ENCODE measurements at places on chromosomes 4 and X.

- DNase-seq: no peak
Measured at GRCh38 chr4:98605216-98605615, 53.2 kb downstream of the TSPAN5 start.

- DNase-seq: no peak
Measured at GRCh38 chr4:117874216-117874615, 160.1 kb upstream of the NDST3 start.

DNA sequence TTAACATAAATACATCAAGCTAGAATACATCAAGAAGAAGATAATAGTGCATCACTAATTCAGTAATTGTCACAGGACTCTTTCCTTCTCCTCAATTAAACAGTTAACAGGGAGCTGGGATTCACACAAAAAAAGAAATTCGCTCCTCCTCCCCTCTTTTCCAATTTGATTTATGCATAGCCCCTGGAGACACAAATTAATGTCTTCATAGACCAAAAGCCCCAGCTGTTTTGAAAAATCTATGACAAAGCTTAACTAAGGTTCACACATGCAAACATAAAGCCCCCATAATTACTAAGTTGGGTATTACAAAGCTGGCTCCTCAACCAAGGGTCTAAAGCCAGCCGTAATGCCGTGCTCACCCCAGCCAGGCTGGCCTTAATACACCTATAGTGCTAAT lies 61.2 kb downstream of the ENOX2 start:
- no peak for DNase-seq

GRCh38 chr4:88729146-88729760 lies 31.6 kb upstream of the NAP1L5 start:
- no peak for DNase-seq

DNA sequence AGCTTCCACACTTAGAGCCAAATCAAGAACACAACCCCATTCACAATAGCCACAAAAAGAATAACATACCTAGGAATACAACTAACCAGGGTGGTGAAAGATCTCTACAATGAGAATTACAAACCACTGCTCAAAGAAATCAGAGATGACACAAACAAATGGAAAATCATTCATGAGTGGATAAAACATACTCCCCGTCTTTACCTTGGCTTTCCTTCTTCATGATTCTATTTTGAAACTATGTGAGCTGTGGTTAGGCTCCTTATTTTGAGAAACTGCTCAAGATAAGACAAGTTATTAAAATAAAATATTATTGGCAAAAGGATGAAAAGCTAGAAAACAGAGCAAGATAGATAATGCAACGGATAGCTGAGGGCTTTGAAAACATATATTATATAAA lies 598.1 kb upstream of the FAT1 start:
- no peak for DNase-seq

DNA sequence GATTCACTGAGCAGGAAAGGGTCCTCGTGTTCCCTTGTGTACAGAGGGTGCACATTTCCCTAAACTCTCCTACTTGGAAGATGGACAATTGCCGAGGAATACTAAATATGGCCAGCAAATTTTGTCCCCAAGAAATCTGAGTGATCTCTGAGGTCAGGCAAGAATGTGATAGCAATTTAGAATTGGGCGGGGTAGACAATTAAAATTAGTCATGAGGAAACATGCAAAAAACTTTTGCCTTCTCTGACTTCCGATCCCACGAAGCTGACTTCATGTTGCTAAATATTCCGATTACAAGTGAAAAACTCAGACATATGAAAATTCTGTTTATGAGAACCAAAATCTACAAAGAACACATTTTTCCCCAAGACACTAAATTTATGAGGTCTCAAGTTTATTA lies 453.9 kb upstream of the ZFP42 start:
- peak; percentile 75 for DNase-seq

DNA sequence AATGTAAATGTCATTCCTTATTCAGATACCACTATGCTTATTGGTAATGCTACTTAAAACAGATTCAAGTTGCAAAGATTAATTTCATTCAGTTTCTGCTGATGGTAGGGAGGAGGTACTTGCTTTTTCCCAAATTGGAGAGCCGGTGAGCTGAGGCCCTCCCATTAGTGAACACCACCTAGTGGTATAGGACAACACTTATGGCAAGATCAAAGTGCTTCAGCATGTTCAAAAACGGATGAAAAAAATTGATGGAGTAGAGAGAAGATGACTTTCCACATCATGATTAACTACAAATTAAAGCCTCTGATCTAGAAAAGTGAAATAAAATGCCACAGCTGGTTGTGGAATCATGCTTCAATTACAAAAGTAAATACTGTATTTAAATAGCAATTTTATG lies 112.9 kb downstream of the MBNL3 start:
- no peak for DNase-seq

DNA sequence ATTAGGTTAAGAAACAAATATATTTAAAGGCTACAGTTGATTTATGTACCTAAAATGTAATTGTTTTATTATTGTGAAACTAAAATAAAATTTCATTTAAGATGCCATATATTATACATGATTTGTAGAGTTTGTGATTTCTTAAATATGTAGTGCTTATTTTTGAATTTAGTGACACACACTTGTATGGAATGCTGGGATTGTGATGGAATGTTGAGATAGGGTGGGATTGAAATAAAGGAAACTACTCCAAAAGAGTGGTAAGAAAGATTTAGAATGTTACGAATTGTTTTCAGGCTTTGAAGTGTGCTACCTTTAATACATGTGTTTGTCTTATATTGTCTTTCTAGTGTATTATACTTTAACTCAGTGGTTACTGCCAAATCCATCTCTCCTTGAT lies 330.3 kb upstream of the PITX2 start:
- DNase-seq: no peak

DNA sequence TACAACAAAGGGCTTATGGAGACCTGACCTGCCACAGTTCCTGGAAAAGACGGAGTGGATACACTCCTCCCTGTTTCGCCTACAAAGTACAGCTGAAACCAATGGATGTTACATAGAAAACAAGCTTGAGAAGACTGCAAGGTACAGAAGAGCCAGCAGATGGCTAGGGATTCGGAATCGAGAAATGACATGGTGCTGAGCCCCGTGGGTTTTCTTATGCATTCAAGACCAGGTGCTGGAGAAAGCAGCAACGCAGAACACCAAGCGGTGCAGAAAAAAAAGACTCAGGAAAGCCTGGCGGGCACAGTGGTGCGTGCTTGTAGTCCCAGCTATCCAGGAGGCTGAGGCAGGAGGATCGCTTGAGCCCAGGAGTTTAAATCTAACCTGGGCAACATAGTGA lies 13.8 kb downstream of the TIMM17B start:
- no peak for DNase-seq

DNA sequence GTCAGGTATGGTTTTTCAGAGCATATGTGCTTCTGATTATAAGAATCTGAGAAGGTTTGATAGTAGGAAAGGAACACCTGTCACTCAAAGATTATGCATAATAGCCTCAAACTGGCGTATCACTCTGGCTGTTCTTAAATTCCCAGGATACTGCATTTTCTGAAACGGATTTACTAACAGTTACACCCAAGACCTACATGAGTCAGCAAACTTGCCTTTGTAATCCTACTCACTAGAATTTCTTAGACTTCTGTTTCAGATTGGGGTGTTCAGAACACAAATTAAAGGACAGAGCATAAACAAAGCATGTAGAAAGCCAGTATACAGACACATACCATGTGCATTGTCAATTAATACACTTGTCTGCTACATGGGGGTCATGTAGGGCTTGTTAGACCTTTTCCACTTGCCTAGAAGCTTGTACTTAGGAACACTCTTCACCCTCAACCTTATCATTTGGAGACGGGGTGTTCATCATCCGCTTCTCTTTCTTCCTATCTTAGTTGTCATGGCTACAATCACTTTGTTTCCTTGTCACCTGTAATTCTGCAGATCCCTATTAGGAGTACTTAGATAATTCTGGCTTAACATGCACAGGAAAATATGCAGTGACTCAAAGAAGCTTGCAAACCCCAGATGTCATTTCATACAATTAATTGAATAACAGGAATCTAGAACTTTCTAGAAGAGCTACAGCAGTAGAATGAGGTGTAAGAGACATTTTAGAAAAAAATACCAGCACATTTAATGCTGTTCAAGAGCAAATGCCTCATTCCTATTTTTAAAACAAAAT lies 593.0 kb upstream of the TENM3 start:
- no peak for DNase-seq

DNA sequence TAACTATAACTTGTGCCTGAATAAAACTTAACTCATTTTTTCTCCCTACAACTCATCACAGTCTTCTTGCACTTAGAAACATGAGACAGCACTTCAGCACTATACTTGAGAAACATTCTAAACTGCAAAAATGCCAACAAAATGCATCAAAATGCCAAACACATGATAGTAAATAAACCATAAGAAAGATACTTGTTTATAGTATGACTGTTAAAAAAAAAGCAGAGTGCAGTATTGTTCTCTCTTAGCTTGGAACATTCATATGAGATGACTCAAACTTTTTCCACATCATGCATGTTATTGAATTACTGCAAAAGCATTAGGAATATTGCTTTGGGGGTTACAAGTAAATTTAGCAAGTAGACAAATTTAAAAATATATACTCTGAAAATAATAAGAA lies 135.7 kb upstream of the ANXA10 start:
- no peak for DNase-seq

DNA sequence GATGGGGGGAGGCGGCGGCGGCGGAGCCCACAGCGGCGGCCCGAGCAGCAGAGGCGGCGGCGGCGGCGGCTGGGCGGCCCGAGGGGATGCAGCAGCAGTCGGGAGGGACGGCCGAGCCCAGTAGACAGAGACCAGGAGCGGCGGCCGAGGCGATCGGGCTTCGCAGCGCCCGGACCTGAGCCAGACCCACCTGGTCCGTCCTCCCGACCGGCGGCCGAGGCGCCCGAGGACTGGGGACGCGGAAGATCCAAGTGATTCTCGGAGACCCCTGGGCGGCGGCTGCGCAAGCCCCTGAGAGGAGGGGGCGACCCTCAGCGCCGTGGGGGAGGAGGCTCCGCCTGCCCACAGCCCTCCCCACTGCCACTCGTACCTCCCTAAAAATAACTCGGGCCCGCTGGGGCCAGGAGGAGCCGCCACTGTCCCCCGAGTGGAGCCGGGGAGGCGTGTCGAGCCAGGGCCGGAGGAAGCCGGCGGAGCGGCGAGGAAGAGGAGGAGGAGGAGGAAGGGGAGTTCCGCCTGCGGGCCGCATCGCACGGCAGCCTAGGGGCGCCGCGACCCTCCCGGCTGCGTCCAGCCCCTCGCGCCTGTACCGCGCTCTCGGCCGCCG lies 608 bp downstream of the RAPGEF2 start:
- no peak for DNase-seq

DNA sequence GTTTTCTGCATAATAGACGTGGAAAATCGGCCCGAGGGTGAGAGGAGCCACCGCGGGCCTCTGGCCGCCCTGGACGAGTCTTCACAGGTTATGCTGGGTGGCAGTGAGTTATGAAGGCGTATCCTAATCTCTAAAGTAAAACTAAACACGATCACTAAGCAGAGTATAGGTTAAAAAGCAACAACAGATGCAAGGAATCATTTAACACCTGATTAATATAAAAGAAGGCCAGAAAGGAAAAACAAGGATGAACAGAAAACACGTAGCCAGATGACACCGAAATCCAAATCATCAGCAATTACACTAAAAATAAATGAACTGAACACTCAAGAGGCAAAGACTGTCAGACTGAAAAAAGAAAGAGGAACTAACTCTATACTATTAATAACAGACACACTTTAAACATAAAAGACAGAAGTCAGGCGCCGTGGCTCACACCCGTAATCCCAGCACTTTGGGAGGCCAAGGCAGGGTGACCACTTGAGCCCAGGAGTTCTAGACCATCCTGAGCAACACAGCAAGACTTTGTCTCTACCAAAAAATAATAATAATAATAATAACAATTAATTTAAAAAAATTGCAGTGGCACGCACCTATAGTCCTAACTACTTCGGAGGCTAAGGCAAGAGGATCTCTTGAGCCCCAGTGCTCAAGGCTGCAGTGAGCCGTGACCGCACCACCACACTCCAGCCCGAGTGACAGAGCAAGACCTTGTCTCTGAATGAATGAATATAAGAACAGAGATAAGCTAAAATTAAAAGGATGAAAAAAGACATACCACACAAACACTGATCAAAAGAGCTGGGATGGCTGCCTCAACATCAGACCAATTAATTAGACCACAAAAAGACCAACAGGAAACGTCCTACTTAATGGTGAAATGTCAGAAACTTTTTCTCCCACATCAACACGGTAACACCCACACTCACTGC lies 30.0 kb downstream of the CTBP1 start:
- DNase-seq: no peak

DNA sequence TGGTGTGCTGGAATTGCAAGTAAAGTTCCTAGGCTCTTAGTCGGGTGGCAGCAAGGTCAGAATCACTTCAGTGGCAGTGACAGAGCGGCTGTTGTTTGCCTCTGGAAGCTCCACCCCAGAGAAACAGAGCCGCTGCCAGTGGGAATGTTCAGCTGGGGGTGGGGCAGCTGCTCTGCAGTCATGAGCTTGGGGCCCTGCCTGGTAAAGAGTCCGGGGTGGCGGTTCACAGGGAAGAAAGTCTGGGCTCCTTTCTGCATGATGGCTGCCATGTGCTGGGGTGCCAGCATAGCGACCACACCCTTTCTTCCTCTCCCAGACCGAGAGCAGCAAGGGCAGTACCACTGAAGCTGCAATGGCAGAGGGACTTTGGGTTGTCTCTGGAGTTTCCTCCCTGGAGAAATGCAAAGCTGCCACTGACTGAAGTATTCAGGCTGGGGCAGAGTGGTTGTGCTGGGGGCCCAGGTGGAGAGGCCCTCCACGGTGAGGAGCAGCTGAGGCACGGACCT lies 108.8 kb upstream of the CENPE start:
- DNase-seq: no peak

GRCh38 chr4:161906836-161907589 lies 256.8 kb downstream of the FSTL5 start:
- DNase-seq: no peak

GRCh38 chr4:53931461-53931961 lies 132.9 kb downstream of the CHIC2 start:
- DNase-seq: no peak

- DNase-seq: peak; percentile 22
Measured at GRCh38 chr4:124804584-124804983, 92.1 kb upstream of the ANKRD50 start.

DNA sequence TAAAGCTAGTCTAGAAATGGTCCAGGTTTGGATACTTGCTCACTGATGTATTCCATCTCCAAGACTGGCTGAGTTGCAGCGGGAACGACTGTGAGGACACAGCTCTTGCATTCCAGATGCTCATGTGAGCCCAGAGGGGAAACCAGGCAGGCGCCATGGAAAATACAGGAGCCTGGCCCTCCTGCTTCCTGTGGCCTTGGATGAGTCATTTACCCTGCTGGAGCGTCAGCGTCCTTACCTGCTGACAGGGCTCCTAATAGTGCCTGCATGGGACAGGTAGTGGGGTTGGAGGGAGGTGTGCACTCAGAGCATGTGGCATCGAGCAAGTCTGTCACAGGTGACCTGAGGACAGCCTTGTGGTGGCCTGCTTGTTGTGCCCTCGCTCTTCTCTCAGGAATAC lies 69.4 kb downstream of the NSG1 start:
- no peak for DNase-seq

- no peak for DNase-seq
Measured at GRCh38 chr4:56739066-56739777, 58.1 kb upstream of the HOPX start.
